ENCODE measurements at places on chromosomes 7 and 10. TPM values are rescaled to one million over a fixed set of nuclear protein-coding genes. Genes with fewer than 3 reads are reported as not detected.

GRCh38 chr10:25747084-25747483 is 186.9 kb upstream of the MYO3A start:
- no peak for DNase-seq

DNA sequence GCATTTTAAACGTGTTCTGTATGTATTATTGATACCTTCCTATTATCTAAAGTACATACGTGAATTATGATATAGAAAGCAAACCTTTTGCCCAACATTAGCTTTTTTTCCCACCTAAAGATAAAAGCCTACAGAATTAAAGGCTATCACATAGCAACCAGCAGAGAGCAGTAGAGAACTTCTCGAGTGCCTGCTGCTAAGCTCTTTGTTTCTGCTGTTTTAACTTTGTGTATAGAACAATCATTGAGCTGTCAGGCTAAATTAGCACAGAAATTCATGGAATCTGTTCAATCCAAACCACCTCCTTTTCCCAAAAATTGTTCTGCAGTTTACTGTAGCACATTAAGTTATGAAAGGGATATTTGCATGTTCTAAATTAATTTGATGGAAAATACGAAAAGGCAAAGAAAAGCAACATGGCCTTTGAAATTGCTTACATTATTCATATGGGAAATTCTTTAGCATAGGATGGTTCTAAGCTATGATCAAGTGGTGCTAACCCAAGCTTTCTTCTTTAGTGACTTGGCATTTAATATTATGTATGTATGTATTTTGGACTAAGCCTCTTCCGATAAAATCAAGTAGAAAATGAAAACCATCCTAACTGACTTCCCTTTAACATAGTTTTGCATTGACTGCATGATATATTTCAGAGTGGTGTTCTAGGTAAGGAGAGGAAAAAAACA is 1288.5 kb downstream of the GATA3 start:
- peak; percentile 6 for DNase-seq

DNA sequence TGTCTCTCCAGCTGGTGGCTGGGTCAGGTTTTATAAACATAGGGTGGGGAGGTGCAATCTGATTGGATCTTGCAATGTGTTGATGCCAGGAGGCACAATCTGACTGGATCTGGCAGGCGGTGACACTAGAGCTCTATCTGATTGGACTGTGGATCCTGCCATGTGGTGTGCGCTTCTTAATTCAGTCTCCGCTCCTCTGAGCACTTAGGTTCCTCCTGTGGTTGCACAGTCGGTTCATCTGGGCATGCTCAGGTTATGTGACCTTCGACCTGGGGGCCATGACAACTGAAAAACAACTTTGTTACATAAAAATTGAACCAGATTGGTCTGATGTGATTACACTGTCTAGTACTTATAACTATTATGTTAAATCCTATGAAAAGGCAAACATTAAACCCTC is 127.1 kb upstream of the SVIL start:
- no peak for DNase-seq

The SYT15B gene
- not detected for total RNA-seq

The PIK3AP1 gene
- total RNA-seq, result not detected

DNA sequence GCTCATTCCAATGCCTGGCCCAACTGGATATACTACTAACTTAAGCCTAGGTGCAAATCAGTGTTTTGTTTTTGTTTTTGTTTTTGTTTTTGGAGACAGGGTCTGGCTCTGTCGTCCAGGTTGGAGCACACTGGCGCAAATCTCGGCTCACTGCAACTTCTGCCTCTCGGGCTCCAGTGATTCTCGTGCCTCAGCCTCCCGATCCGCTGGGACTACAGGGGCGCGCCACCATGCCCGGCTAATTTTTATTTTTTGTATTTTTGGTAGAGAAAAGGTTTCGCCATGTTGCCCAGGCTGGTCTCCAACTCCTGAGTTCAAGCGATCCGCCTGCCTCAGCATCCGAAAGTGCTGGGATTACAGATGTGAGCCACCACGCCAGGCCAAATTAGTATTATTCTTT is 1.6 kb downstream of the PPP3CB start:
- DNase-seq, result no peak

Data from mammary epithelial cell (primary cell).